ENCODE measurements at places on chromosomes 6 and 20. TPM values are rescaled to one million over a fixed set of nuclear protein-coding genes. Genes with fewer than 3 reads are reported as not detected.

DNA sequence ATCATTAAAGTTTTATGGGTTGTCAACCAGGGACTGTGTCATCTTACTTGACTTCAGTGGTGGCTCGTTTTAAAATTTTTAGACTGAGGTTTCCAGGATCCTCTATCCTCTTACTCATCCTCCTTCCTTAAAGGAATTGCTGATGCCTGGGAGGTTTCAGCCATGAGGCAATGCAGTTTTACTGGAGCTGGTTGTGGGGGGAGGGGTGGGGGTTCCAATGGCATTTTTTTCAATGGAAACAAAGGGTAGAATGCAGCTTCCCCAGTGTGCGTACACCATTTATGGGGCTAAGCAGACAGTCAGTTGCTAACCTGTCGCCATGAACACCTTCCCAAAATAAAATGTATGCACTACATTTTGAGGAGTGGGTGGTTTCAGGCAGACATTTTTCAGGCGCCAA, 88.0 kb downstream of the METTL24 start:
- DNase-seq: no peak

DNA sequence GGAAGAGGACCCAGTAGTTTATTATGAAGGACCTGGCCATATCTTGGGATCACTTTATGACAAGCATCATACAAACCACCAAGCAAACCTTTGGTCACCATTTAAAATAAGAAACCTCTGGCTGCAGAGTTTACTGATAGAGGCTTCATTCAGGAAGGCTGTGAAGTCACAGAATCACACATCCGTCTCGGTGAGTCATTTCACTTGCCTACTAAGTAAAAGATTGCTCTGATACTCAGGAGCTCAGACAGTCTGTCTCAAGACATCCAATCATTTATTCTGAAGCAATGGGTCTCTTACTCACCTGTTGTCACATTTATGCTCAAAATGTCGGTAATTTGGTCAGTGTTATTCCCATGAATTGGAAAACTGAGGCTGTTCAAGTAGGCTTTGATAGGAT, 33.7 kb downstream of the ADGRF5 start:
- no peak for DNase-seq

DNA sequence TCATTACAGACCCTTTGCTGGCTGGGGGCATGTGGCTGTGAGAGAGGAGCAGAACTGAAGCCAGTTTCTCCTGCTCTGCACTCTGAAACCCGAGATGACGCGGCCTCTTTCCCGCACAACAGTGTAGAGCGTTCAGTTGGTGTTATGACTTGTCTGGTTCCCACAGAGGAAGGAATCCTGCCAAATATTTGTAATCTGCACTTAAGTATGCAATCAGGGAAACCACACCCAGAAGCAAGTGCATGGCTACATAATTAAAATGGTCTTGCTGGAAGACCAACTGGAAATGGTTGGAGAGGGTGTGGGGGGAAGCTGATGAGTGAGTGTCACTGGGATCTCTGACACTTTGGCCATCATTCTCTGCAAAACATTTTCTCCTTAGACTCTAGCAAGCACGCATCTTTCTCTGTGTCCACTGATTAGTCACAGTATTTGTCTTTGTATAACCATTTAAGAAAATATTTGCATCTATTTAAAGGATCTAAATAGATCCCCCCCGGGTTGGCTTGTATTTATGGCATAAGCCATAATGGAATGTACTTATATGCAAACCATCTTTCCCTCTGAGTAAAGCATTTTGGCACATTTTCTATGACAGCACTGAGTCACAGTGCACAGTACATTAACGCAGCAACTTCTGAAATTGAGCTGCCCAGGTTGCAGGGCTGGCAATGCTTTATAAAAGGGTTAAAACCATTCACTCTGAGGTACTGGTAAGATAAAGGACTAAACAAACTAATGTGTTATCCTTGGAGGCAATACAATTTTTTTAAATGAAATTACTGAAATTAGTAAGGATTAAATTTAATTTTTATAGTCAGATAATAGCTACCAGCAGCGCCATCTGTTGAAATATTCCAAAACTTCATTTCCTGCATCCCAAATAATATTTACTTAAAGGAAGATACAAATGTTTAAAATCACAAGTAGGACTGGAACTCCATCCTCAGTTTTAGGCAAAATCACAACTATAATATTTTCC, 76.7 kb downstream of the FOXC1 start:
- no peak for DNase-seq

DNA sequence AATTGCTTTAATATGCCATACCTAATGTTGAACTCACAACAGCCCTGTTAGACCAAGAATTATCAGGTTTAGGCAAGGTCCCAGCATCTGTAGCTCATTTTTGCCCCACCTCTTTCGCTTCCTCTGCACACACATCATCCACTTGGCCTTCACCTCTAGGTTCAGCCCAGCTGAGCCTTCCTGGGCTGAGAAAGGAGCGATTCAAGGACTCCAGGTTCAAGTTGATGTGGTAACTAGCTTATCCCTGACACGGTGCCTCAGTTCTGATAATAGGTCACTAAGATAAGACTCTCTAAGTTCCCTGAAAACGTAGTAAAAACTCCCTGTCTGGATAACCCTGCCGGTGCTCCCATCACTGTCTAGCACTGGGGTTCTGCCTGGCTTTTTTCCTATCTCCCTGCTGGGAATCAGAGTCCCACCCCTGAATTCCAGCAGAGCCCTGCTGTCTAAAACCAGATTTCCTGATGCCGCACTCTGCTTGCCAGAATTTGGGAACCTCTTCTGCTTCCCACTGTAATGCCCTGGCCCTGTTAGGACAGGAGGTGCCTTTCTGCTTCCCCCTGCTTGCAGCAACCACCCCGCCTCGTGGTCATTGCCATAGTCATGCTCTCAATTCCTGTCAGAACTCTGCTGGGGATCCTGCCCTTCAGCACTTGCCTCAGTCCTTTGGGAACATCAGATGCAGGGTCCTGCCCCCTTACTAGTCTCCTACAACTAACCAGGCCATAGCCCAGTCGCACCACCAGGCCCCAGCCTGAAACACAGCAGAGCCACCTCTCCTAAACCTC, 47.6 kb downstream of the ALDH8A1 start:
- DNase-seq: no peak

GRCh38 chr20:10739134-10739533, 65.3 kb upstream of the JAG1 start:
- no peak for DNase-seq

The PKIB gene
- polyA plus RNA-seq: 2.3 TPM

The TBX18 gene
- 10.1 TPM for polyA plus RNA-seq

The GCLC gene
- 20.5 TPM for polyA plus RNA-seq

The SOBP gene
- polyA plus RNA-seq: 15.7 TPM
